Thoracic aorta (tissue), 2 donors: ENCODE measurements at places on chromosomes 13 and 19. TPM values are rescaled to one million over a fixed set of nuclear protein-coding genes. Genes with fewer than 3 reads are reported as not detected.

- no peaks in the 10 kb centered on the region for H3K27me3 ChIP-seq
- peaks cover 11% of the 10 kb centered on the region for H3K4me1 ChIP-seq
- H3K36me3 ChIP-seq, result no peaks in the 10 kb centered on the region
- no peak overlapping the region for H3K4me3 ChIP-seq
Observed at GRCh38 chr19:38970664-38971532, 4.6 kb downstream of the FBXO17 start.

DNA sequence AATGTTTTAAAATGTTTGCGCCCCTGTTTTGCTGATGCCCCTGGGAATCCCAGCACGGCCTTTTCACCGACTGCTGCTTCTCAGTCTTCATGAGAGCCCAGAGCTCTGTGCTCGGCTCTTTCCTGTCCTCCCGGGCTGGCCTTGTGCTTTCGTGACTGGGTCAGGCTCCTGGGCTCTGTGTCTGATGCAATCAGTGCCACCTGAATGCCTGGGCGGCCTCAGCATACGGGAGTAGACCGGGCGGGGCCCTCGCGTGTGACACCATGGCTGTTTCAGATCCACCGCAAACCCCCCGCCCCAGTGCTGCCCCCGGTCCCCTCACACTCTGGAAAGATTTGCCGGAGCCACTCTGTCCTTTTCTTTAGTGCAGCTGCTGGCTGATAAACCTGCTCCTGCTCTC is 21.4 kb downstream of the PABPC3 start:
- no peak overlapping the region for H3K4me3 ChIP-seq
- no peak overlapping the region for H3K27ac ChIP-seq
- no peak for DNase-seq
- no peaks in the 10 kb centered on the region for H3K36me3 ChIP-seq

DNA sequence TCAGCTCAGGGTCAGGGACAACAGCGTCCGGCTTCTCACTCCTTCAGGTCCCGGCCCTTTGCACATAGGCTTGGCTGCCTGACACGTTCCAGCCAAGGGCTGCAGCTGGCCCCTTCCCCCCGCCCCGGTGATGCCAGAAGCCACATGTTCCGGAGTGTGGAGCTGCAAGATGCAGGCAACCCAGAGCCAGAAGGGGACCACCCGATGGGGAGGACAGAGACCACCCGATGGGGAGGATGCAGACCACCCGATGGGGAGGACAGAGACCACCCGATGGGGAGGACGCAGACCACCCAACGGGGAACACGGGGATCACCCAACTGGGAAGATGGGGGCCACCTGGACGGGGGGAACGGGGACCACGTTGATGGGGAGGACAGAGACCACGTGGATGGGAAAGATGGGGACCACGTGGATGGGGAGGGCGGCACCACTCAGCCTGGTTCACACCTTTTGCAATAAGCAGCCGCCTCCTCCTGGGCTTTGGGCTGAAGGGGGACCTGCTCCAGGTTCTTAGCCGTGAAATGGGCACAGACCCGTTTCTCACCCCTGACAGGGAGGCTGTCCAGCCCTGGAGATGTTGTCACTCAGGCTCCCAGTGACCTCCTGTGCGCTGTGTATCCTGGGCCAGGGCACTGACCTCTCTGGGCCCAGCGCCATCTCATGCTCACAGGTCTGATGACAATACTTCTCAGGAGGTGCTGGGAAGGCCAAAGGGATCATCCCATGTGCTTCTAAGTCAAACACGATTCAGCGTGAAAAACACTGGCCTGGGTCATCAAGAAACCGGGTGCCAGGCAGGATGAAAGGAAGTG is 34.5 kb downstream of the C13orf46 start:
- H3K36me3 ChIP-seq, result no peaks in the 10 kb centered on the region
- DNase-seq, result no peak
- no peaks in the 10 kb centered on the region for H3K27me3 ChIP-seq
- H3K27ac ChIP-seq, result no peak overlapping the region
- H3K4me3 ChIP-seq, result no peak overlapping the region

GRCh38 chr13:65378943-65379519 is 1851.1 kb downstream of the PCDH9 start:
- no peaks in the 10 kb centered on the region for H3K4me1 ChIP-seq
- no peak overlapping the region for H3K27ac ChIP-seq
- DNase-seq, result no peak
- H3K4me3 ChIP-seq, result no peak overlapping the region
- H3K27me3 ChIP-seq, result no peaks in the 10 kb centered on the region

DNA sequence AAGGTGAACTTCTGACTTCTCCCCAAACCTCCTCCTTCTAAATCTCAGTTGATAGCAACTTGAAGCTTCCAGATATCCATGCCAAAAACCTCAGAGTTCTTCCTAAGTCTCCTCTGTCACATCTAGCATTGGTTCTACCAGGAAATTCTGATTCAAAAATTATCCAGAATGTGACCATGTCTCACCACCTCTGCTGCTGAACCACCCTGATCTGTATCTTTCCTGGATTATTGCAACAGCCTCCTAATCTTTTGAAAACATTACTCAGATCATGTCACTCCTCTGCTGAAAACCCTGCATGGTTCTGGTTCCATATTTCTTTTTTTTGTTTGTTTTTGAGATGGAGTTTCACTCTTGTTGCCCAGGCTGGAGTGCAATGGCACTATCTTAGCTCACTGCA is 78.7 kb upstream of the TNFSF11 start:
- no peaks in the 10 kb centered on the region for H3K27me3 ChIP-seq
- H3K27ac ChIP-seq, result no peak overlapping the region
- no peaks in the 10 kb centered on the region for H3K36me3 ChIP-seq
- H3K4me3 ChIP-seq, result no peak overlapping the region

DNA sequence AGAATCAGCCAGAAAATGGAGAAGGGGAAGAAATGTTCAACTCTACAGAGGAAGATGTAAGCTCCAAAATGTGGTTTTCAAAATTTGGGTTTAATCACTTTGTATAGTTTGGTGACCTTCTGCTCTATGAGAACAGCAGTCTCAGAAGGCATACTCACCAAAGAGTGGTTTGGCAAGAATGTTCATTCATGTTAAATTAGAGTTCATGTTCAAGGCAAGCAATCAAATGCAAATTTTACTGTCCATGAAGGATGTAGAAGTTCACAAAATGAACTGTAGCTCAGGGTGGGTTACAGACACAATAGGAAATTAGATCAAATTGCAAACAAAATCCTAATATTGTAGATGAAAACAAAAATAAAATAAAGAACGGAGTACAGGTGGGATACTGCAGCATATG is 606.7 kb upstream of the PCDH20 start:
- H3K27me3 ChIP-seq, result no peaks in the 10 kb centered on the region
- no peaks in the 10 kb centered on the region for H3K4me1 ChIP-seq
- no peak overlapping the region for H3K4me3 ChIP-seq
- no peak for DNase-seq
- no peaks in the 10 kb centered on the region for H3K36me3 ChIP-seq

The SWSAP1 gene
- total RNA-seq, result 1.5 TPM

GRCh38 chr13:106393776-106394175 is 141.7 kb downstream of the EFNB2 start:
- no peak overlapping the region for H3K4me3 ChIP-seq
- DNase-seq, result no peak
- no peaks in the 10 kb centered on the region for H3K36me3 ChIP-seq
- H3K4me1 ChIP-seq, result no peaks in the 10 kb centered on the region
- no peak overlapping the region for H3K27ac ChIP-seq
- H3K27me3 ChIP-seq, result no peaks in the 10 kb centered on the region

The SLC1A6 gene
- not detected for total RNA-seq

DNA sequence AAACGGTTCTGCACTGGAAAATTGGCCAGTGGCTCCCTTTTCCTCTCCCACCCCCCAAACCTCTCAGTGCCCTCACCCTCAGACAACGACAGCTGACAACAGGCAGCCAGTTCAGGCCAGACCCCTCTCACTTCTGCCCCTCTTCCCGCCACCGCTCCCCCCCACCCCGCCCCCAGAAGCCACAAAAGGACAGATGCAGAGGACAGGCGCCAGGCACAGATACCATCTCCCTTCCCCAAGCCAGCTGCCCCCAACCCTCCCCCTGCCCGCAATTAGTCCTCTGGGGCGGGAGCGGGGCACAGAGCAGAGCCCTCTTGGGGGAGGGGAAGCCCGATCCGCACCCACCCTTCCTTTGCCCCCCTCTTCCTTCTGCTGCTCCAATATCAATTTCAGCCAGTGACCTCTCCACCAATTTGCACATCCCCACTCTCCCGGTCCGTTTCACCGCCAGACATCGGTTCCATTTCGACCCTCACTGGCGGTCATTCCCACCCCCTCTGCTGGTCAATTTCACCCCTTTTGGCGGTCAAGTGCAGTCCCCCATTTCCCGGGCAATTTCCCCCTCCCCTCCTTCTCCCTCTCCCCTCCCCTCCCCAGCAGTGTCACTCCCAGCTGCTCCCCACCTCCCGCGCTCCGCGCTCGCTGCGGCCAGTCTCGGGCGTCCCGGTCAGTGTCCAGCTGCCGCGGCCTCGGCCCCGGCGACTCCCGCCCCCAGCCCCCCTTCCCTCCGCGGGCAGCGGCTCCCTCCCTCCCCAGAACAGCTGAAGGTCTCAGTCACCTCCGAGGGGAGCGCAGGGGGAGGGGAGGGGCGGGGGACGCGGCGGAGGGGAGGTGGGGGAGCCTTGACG is at the start of gene SHD:
TSS of gene SHD (plus strand) at position 848 of the 848 bp plus-strand sequence. CDS start 798 bp downstream, outside the sequence.
- H3K4me1 ChIP-seq, result no peaks in the 10 kb centered on the region
- H3K27ac ChIP-seq, result no peak within 1 kb of the TSS
- H3K27me3 ChIP-seq, result peaks cover 13% of the 10 kb centered on the region
- no peak for DNase-seq
- H3K36me3 ChIP-seq, result no peaks in the 10 kb centered on the region

- H3K4me1 ChIP-seq, result no peaks in the 10 kb centered on the region
- no peaks in the 10 kb centered on the region for H3K27me3 ChIP-seq
- no peak overlapping the region for H3K27ac ChIP-seq
Observed at GRCh38 chr13:102875256-102875655, 29.4 kb downstream of the ERCC5 start.

The BRSK1 gene
- 10.8 TPM for total RNA-seq

The ZNF730 gene
- total RNA-seq, result not detected

GRCh38 chr13:111850458-111850857 is 216.5 kb upstream of the SOX1 start:
- H3K27ac ChIP-seq, result no peak overlapping the region
- no peak for DNase-seq
- H3K4me1 ChIP-seq, result no peaks in the 10 kb centered on the region
- no peak overlapping the region for H3K4me3 ChIP-seq
- no peaks in the 10 kb centered on the region for H3K27me3 ChIP-seq

The ATP4B gene
- not detected for total RNA-seq

GRCh38 chr13:20118268-20119140 is 42.3 kb downstream of the GJA3 start:
- H3K4me3 ChIP-seq, result peak overlapping the region; percentile 97
- DNase-seq, result no peak
- no peaks in the 10 kb centered on the region for H3K36me3 ChIP-seq
- H3K27me3 ChIP-seq, result no peaks in the 10 kb centered on the region
- peaks cover 15% of the 10 kb centered on the region for H3K4me1 ChIP-seq

- H3K27me3 ChIP-seq, result no peaks in the 10 kb centered on the region
- no peak overlapping the region for H3K4me3 ChIP-seq
- no peaks in the 10 kb centered on the region for H3K36me3 ChIP-seq
- no peaks in the 10 kb centered on the region for H3K4me1 ChIP-seq
Observed at GRCh38 chr13:23086968-23087623, 93.7 kb upstream of the SGCG start.

GRCh38 chr13:19267746-19268145 is 86.1 kb upstream of the TUBA3C start:
- H3K4me1 ChIP-seq, result no peaks in the 10 kb centered on the region
- H3K36me3 ChIP-seq, result no peaks in the 10 kb centered on the region
- no peak overlapping the region for H3K27ac ChIP-seq
- no peak overlapping the region for H3K4me3 ChIP-seq
- DNase-seq, result no peak

- H3K27ac ChIP-seq, result no peak overlapping the region
- no peaks in the 10 kb centered on the region for H3K4me1 ChIP-seq
- DNase-seq, result no peak
- no peak overlapping the region for H3K4me3 ChIP-seq
Observed at GRCh38 chr13:76696370-76696769, 189.8 kb downstream of the KCTD12 start.

DNA sequence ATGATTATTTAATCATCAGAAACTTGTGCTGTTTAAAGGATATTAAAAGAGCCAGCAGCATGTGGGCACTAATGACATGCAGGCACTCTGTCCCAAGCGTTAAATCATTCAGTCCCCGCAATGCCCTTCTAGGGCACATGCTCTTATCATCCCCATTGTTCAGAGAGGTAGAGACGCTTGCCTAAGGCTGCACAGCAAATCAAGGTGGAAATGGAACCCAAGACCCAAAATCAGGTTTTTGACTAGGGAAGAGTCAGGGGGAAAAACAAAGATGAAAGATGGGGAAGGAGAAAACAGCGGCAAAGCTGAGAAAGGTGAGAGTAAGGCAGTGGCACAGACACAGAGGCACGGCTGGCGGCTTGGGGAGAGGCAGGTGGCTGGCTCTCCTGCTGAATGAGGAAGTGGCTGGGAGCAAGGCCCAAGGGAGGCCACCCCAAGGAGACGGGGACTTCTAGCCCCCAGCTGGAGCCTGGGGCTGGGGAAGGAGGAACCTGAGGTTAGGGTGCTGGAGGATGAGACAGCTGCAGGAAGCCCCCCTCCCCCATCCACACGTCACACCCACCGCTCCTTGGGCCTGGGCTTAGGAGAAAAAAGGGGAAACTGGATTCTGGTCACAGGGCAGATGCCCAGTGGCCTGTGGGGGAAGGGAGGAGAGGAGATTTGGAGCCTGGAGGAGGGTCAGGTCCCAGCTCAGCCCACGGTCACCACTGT is 1.0 kb upstream of the TYROBP start:
- no peaks in the 10 kb centered on the region for H3K27me3 ChIP-seq
- peak overlapping the region; percentile 24 for H3K4me3 ChIP-seq
- peak overlapping the region; percentile 59 for H3K27ac ChIP-seq
- DNase-seq, result no peak
